Stimulated activated CD4-positive, alpha-beta T cell treated with anti-CD3 and anti-CD28 coated beads, TNF-alpha, amount 100 ng/mL, for 24 hours (primary cell): ENCODE measurements at places on chromosomes 16 and 17.

DNA sequence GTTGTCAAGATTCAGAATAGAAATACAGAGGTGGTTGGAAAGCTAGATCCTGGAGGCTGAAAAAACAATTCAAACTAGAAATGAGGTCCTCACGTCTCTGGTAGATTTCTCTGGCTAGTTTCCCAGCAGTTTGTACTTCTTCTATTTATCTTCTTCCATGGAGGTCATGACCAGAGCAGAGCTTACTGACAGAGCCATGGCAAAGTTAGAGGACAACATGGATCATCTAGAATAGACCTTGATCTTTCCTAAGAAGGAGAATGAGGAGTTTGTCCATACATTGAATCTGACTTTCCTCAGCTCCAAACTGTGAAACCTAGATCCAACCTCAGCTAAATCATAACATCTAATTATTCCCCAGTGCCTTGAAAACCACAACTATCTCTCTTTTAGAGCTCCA is 900.8 kb upstream of the GOT2 start:
- no peak for DNase-seq

DNA sequence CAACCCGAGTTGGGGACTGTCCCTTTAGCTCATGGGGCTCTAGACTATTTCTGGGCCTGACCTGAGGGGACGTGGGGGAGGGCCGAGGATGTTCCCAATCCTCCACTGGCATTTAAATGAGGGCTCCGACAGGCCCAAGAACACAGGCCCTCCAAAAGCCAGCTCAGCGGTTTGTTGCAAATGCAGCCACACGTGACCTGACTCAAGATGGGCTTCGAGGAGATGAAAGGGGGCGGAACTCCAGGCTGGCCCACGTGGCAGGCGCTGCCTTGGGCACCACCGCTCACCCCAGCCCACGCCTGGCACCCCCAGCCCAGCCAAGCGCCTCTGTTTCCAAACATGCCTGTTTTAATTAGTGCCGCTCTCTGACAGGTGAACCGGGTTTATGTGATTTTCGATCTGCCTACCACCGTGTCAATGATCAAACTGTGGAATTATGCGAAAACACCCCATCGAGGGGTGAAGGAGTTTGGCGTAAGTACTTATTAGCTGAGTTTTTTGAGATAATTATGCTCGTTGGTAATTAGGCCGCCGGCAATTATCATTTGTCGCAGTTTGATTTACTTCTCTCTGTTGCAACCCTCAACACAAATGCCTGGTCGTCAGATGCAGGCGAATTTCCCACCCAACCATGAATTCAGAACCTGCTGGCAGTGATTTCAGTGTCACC is 226.7 kb downstream of the KATNIP start:
- DNase-seq = no peak

DNA sequence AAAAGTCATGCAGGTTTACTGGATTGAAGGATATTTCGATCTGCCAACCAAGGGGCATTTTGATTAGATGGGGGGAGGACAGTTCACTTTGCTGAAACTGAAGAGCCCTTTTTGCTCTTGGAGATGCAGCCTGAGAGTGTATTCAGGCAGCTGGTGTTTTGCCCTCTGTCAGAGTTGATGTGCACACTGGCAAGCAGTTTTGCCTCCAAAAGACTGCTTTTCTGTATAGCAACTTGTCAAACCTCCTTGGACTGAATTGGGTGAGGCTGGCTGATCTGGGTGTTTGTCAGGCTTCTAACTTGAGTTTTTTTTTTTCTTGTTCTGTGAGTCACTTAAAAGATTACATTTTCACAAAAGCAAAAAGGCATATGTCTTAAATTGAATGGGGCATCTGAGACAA is 22.6 kb upstream of the ANKFN1 start:
- no peak for DNase-seq

GRCh38 chr16:86998196-86999001 is 318.8 kb downstream of the C16orf95 start:
- DNase-seq = no peak

GRCh38 chr16:4052801-4053293 is 63.4 kb downstream of the ADCY9 start:
- DNase-seq = no peak

DNA sequence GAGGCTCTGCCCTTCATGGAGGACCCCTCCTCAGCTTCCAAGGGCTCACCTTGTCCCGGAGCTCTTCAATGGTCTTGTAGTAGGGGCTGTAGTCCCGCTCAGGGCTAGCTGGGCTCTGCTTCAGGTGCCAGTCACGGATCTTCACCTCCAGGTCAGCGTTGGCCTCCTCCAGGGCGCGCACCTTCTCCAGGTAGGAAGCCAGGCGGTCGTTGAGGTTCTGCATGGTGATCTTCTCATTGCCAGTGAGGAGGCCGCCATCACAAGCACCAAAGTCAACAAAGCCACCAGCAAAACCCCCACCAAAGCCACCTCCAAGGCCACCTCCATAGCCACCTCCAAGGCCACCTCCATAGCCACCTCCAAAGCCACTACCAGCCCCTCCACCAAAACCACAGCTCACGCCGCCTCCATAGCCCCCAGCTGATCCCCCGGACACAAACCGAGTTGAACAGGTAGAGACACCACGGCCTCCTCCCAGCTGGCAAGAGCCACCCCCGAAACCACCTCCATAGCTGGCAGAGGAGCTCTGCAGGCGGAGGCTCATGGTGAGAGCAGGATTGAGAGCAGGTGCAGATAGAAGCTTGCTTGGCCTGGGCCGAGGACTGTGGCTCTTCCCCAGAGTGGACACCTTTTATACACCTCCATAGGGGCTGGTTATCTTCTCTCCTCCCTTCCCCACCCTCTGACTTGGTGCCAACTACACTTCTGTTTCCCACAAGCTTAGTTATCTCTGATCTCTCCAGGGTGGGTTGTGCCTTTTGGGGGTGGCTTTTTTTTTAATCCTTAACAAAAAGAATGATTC is at the start of gene KRT13:
KRT13 (minus strand) TSS at position 606 of the 802 bp plus-strand sequence; CDS start at position 544, 62 bp downstream.
- no peak for DNase-seq
